Mesenchymal stem cell (in vitro differentiated cells and primary cell): ENCODE measurements at places on chromosomes 11 and 22.
A peak's percentile ranks its signal among the peaks of the same experiment; 100 is the strongest.

DNA sequence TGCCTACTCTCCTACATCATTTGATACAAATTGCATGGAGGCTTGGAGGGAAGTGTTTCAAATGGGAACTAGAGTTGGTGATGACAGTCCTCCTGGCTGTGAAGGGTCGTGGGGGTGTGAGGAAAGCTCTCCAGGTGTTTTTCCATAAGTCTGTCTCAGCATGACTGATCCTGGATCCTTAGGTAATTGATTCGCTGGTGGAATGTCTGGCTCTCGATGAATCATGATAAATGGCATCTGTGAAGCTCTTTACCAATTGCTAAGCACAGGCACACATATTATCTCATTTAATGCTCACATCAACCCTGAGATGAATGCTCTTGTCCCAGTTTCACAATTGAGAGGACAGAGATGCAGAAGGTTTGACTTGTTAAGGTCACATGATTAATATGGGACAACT, 107.5 kb downstream of the PKNOX2 start:
- DNase-seq = peak; percentile 50

DNA sequence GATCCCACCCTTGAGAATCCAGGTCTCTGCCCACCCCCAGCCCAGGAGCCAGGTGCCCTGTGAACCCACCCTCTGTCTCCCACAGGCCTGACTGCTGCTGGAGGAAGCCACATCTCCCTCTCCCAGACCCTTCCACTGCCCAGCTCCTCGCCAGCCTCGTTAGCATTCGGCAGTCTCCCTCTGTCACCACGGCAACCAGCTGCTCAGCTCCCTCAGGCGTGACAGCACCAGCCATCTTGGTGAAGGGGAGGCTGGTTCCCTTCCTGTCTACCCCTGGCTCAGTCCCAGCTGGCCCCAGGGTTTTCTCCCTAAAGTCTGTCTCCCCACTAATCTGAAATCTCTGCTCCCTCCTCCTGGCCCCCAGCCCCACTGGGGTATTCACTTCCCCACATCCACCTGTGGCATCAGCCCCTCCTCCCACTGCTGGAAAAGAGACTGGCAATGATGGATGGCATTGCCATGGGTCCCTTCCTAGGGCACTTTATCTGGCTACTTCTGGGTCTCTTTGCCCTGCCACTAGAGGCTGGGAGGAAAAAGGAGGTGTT, 28.1 kb downstream of the NRXN2 start:
- DNase-seq = no peak

DNA sequence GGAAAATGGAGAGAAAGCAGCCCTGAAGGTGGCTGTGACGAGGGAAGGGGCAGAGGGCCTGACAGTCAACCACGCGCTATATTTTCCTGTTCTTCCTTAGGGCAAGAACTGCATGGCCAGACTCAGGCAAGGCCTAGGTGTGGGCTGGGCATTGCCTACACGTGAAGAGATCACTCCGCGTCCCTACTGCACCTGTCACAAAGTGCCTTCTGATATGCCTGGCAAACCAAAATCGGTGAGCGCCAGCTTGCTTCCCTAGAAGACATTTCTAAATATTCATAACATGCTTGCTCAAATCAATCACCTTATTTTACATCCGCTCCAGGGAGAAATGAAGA, 6.3 kb downstream of the TMEM121B start:
- DNase-seq = no peak

DNA sequence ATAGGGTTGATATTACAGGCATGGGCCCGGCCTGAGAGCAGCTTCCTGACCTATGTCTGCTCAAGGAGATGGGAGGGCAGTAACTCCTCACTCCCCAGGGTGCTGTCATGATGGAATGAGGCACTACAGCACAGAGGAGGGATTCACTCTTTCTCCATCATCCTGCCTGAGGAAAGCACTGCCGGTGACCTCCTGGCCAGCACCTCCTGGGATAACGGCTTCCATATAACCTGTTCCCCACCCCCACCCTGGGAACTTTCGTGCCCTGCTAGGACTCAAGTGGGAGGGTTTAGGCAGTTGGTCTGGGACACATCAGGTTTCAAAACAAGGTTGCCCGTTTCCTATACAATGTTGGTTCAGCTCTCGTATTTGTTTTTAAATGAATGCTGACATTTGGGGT, 42.7 kb upstream of the MN1 start:
- no peak for DNase-seq

DNA sequence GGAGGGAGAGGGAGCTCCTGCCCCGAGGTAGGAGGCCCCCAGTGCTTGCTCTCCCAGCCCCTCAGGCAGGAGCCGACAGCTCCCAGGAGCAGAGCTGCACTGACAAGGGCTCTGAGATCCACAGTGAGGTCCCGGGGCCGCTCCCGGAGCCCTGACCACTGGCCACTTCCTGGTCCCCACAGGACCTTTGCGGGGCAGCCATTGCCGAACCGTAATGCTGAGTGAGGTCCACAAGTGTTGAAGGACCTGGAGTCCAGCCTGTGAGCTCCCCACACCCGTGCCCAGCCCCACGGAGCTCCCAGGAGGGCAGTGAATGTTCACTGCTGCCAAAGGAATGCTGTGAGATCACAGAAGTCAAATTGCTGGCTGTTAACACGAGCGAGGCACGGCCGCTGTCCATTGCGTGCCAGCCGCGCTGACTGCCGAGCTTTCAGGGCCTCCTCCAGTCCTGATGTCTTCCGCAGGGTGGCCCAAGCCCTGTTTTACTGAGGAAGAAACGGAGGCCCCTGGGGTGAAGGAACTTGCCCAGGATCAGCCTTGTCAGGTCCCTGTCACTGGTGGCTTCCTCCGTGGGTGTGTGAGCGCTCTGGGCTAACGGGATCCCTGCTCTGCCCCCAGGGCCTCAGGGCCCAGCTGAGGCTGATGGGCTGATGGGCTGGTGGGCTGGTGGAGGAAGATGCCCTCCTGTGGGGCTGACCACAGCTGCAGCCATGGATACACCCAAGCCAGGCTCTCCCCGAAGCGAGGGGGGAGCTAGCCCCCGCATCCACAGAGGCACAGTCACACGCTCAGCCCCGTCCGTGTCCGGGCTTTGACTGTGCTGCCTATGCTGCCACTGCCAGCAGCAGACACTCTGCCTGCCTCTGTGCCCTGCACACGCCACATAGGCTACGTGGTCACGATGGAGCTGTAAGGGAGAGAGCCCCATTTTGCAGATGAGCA, 70.8 kb downstream of the WNT7B start:
- peak; percentile 21 for DNase-seq

- DNase-seq = no peak
Measured at GRCh38 chr11:12473381-12473780, 96.0 kb downstream of the PARVA start.

GRCh38 chr11:64251016-64251752, at the start of gene PLCB3:
PLCB3 (plus strand) TSS chr11:64251530; CDS start chr11:64251650, 120 bp downstream.
- peak; percentile 44 for DNase-seq

DNA sequence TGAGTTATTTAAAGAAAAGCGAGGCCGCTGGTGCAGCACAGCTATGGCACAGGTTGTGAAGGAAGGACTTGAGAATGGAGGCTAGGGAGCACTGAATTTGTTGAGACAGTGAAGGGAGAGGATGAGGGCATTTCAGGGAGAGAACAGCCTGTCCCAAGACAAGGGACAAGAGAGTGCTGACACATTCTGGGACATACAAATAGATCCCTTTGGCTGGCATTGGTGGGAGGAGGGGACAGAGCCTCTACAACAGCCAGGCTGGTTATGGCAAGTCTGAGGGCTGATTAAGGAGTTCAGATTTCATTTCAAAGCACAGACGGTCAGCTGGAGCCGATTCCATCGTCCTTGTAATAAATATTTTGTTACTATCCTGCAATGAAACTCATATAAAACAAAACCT, 1.7 kb upstream of the SLC29A2 start:
- DNase-seq = no peak

DNA sequence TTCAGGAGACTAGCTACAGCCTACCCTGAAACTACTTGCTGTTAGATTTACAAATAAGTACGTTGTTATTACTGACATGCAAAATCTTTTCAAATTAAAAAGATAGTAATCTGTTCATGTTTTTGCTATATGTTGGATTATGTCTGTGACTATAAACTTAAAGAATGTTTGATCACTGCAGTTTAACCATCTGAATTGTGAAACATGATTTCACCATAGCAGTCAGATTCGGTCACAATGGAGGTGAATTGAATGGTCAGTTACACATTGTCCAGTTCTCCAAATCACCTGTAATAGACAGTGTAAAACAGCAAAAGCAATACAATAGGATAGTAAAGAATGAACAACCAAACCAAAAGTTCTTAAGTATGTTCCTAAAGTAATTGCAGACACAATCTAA, 43.3 kb downstream of the CCDC83 start:
- DNase-seq = no peak

GRCh38 chr11:9263840-9264315, 1.3 kb downstream of the DENND5A start:
- peak; percentile 86 for DNase-seq

DNA sequence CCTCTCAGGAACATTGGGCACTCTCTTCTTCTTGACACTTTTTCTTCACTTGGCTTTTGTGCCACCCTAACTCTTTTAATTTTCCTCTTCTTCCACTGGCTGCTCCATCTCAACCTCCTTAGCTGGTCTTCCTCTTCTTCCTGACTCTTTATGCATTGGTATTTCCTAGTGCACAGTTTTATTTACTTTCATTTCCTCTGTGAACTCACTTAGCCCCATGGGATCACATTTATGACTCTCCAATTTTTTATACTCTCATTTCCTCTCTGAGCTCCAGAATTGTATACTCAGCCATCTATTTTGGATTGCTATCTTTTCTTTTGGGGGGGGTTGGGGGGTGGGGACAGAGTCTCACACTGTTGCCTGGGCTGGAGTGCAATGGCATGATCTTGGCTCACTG, 38.5 kb upstream of the LARGE1 start:
- no peak for DNase-seq

DNA sequence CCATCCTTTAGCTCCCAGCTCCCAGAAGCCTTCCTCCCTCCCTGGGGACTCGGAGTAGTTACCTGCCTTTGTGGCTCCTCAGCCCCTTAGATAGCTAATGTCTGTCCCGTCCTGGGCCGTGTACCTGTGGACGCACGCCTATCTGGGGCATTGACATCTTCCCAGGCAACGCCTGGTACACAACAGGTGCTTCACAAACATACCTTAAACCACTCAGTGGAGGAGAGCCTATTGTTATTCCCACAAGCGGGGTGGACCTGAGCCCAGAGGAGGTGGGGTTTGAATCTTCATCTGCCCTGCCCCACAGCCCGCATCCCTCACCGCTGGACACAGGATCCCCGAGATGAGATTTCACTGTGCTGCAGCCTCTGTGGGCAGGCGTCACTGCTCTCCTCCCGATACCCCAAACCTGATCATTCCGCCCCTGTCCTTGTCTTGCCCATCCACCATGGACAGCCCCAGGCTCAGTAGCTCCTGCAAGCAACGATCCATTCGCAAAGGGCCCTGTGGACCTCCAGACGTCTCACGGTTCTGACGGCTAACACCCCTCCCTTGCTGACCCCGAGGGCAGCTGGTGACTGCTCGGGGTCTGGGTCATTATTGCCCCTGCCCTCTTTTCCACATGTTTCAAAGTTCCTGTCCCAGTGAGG, 73.8 kb upstream of the SHISAL1 start:
- no peak for DNase-seq

DNA sequence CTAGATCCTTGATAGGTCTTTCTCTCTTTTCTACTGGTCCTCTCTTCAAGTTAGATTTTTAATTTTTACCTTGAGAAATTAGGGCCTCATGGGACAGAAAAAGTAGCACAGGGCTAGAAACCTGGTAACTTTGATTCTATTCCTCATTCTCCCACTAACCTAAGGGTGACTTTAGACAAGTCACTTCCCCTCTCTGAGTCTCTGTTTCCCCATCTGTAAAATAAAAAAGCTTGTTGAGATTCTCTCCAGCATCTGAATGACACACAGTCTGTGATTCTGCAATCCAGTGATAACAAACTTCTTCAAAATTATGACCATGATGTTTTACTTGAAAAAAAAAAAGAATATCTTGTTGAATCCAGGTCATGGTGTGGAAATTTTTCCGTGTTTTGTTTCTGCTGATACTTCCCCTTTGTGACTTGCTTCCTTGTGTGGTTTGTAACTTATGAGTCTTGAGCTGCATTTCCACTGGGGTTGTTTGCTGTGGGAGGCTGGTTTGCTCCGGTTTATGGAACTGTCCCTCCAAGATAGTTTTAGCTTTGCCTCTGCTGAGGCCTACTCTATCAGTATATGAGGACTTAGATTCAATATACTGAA, 9.8 kb upstream of the MPEG1 start:
- no peak for DNase-seq

DNA sequence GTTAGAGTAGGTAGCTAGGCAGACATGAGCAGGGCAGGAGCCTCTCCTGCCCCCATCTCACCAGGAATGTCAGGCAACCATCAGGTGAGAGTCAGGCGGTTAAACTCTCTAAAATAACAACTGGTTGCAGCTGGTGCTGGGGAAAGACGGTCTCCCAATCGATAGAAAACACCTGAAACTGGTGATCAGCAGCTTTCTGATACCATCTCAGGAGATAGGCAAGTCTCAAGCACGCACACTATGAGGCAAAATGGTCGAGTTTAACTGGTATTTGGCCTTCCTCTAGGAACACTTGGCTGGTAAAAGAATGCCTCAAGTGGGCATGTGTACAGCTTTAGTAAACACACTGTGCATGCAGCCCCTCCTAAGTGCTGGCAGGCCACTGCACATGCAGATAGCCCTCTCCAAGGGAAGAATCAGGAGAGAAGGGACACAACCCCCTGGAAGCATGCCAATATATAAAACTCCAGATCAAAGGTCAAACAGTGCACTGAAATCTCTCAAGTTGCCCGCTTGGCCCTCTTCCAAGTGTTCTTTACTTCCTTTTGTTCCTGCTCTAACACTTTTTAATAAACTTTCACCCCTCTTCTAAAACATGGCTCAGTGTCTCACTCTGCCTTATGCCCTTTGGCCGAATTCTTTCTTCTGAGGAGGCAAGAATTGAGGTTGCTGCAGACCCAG, 88.7 kb downstream of the USP35 start:
- no peak for DNase-seq

DNA sequence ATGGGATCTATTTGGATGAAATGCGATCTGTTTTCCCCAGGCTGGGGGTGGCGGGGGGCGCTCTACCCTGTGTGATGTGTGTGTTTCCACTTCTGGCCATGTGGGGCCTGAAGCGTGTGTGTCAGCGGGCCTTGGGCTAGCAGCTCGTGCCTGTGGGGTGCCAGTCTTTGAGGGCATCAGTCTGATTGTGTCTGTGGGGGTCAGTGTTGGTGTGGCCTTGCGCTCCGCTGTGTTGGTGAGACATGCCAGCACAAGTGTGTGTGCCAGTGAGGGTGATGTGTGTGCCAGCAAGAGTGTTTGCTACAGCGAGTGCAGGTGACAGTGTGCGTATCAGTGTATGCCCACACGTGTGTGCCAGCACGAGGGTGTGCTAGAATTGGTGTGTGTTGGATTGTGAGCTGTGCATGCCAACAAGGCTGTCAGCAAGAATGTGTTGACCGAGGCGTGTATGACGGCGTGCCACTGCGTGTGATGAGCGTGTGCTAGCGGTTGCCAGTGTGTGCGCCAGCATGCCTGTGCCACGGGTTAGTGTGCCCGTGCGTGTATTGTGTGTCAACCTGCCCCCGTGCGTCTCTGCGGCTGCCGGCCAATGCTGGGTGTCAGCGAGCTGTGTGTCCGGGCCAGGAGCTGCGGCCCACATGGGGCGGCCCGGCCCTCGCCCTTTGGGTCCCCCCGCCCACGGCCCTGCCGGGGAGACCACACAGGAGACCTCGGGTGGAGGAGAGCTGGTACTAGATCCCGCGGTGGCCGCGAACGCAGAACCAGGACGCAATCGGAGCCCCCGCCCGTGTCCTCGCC, 519 bp downstream of the ARRB1 start:
- DNase-seq = peak; percentile 64
